Common myeloid progenitor, CD34-positive (primary cell): ENCODE measurements at places on chromosomes 1 and 21.
A peak's percentile ranks its signal among the peaks of the same experiment; 100 is the strongest.

DNA sequence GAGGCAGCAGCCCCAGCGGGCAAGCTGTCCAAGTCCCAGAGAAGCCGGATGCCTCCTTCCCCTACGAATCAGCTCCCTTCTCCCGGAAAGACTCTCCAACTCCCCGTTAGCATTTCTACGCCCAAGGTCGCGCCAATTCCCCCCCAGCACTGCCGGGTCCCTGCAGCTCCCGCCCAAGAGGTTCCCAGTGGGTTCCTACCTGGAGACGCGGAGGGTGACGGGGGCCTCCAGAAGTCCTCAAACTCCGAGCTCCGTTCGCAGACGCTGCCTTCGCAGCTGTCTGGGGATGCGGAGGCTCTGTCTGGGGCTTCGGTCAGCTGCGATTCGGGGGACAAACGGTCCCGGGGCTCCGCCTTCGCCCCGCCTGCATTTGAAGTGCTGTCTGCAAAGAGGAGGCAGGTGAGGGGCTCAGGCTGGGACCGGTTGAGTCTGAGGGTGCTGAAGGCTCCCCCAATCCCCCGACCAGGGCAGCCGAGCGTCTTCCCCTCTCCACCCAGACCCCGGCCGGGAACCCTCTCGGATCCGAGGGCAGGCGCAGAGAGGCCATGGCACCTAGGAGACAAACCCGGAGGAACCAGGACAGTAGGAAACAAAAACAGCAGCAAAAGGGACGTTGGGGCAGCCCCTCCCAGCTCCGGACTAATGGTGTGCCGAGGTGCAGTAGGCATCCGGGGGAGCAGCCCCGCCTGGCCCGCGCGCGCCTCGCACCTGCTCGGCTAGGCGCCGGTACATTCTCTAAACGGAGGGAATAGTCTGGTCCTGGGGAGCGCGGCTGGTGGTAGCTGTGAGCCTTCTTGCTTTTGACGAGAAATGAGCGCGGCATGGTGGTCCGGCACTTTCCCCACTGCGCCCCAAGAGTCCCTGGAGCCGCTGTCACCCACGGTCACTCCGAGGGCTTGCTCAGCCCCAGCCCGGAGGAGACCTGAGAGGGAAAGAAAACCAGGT lies 3.8 kb downstream of the GFI1 start:
- DNase-seq: peak; percentile 20

GRCh38 chr1:27356619-27357280 lies 10.0 kb downstream of the MAP3K6 start:
- DNase-seq: no peak

DNA sequence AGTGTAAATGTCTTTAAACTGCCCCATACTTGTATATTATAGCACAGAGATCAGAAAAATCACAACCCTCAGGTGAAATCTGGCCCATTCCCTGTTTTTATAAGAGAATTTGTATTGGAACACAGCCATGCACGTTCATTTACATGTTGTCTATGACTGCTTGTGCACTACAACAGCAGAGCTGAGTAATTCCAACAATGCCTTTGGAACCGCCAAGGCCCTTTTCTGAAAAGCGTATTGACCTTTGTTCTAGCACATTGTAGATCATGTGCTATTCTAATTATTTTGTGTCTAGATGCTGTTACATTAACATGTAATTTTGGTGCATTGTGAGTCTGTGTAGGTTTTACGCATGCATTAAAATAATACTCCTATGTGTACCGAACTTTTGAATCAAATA lies 339.6 kb downstream of the CHRM3 start:
- no peak for DNase-seq

GRCh38 chr1:225754940-225755641 lies 22.5 kb upstream of the SRP9 start:
- DNase-seq: no peak
